ENCODE measurements at places on chromosomes 16 and 17. TPM values are rescaled to one million over a fixed set of nuclear protein-coding genes. Genes with fewer than 3 reads are reported as not detected.

Gene SMIM5
- total RNA-seq = 0.74 TPM

Gene TNFRSF13B
- total RNA-seq = not detected

Gene PRAC1
- total RNA-seq = not detected

Gene PRCD
- not detected for total RNA-seq

Gene RND2
- total RNA-seq = 0.14 TPM

All from A549 treated with ZK216348 at 1 μM for 4 hours (cell line).